ENCODE measurements at places on chromosomes 2 and 18.

- DNase-seq, result no peak
- peak overlapping the region; percentile 60 for H3K4me3 ChIP-seq
- H3K36me3 ChIP-seq, result peaks cover 14% of the 10 kb centered on the region
- H3K27me3 ChIP-seq, result no peaks in the 10 kb centered on the region
- H3K4me1 ChIP-seq, result peaks cover 45% of the 10 kb centered on the region
- peak overlapping the region; percentile 19 for H3K27ac ChIP-seq
Measured at GRCh38 chr2:241273210-241274020, 42.1 kb downstream of the HDLBP start.

- peaks cover 31% of the 10 kb centered on the region for H3K36me3 ChIP-seq
- H3K4me1 ChIP-seq, result peaks cover 40% of the 10 kb centered on the region
- H3K27me3 ChIP-seq, result no peaks in the 10 kb centered on the region
- no peak overlapping the region for H3K27ac ChIP-seq
- DNase-seq, result no peak
Measured at GRCh38 chr2:143491131-143491530, 361.9 kb downstream of the ARHGAP15 start.

GRCh38 chr18:27685091-27685490, 491.8 kb downstream of the CDH2 start:
- no peak overlapping the region for H3K4me3 ChIP-seq
- H3K27ac ChIP-seq, result no peak overlapping the region
- H3K27me3 ChIP-seq, result no peaks in the 10 kb centered on the region
- DNase-seq, result no peak

DNA sequence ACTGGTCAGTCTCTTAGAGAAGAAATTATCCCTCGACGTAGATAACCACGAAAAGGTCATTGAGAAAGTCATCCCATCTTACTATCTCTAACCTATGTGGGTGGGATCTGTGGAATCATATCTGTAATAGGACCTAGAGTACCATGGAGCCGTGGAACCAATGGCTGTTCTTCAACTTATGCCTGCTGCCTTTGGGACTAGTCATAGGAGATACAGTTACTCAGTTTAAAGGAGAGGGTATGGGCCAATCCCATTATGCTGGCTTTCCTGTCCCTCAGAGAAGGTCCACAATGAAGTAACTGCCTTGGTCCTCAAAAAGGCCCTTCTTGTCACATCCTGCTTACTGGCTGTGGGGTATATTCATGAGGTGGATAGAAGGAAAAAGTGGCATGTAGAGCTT, 77.5 kb downstream of the FEZ2 start:
- H3K27me3 ChIP-seq, result no peaks in the 10 kb centered on the region
- no peak for DNase-seq
- peaks cover 12% of the 10 kb centered on the region for H3K36me3 ChIP-seq
- no peaks in the 10 kb centered on the region for H3K4me1 ChIP-seq
- no peak overlapping the region for H3K4me3 ChIP-seq
- no peak overlapping the region for H3K27ac ChIP-seq

DNA sequence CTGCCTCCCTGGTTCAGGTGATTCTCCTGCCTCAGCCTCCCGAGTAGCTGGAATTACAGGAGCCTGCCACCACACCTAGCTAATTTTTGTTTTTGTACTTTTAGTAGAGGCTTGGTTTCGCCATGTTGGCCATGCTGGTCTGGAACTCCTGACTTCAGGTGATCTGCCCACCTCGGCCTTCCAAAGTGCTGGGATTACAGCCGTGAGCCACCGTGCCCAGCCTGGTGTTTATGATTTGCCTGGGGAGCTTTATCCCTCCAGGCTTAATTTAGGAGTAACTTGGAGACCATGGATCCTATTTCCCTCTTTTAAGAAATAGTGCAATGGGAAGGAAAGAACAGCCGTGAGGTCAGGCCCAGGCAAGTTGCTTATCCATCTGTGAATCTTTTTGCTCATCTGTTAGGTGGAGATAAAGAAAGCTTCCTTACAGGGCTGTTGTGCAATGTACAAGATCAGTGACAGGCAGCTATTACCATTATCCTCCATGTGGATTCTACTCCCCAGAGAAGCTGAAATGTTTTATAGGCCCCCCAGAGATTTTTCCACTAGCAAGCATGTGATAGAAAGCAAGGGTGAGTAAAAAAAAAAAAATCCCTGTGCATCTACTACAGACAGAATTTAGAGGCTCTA, 104.9 kb upstream of the MGAT5 start:
- H3K4me3 ChIP-seq, result no peak overlapping the region
- DNase-seq, result no peak
- H3K27ac ChIP-seq, result no peak overlapping the region
- no peaks in the 10 kb centered on the region for H3K27me3 ChIP-seq
- H3K4me1 ChIP-seq, result peaks cover 41% of the 10 kb centered on the region

Data from activated CD4-positive, alpha-beta memory T cell treated with anti-CD3 and anti-CD28 coated beads for 36 hours (primary cell).